Inflammatory macrophage treated with lipopolysaccharide for 4 hours (primary cell): ENCODE measurements at places on chromosomes 12 and 14.
A peak's percentile ranks its signal among the peaks of the same experiment; 100 is the strongest.

DNA sequence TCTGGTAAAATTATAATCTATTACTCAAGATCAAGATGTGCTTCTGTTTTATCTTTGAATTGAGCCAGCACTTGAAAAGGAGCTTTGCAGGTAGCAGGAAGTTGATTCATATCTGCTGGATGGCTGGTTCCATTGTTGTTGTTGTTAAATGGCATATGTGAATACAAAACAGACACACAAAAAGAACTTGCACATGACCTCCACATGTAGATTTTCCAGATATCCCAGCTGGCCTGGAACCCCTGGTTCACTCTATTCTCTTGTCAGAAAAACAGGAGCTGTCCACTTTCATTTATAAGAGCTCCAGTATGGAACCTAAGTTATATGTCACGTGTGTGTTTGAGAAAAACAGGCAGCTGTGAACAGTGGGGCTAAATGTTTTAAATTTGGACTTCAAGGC is 273.9 kb downstream of the TMEM132D start:
- no peak for DNase-seq

GRCh38 chr14:104475256-104475655 is 104.3 kb upstream of the C14orf180 start:
- DNase-seq: no peak

DNA sequence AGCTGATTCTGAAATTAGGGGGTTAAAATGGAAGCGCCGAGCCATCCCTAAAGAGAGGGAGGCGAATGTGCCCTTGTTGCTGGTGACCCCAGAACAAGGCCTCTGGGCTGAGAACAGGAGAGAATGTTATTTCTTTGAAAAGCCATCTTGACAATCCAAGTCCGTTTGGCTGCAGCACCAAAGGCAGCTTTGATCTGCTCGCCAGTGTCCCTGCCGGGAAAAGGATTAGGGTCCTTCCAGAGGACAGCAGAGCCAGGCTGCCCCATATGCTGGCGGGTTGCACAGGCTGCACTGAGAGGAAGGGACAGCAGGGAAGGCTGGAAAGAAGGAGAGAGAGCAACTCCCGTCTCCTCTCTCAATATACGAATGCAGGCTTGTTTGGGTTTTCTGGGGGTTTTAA is 141.7 kb downstream of the TMEM132C start:
- no peak for DNase-seq

DNA sequence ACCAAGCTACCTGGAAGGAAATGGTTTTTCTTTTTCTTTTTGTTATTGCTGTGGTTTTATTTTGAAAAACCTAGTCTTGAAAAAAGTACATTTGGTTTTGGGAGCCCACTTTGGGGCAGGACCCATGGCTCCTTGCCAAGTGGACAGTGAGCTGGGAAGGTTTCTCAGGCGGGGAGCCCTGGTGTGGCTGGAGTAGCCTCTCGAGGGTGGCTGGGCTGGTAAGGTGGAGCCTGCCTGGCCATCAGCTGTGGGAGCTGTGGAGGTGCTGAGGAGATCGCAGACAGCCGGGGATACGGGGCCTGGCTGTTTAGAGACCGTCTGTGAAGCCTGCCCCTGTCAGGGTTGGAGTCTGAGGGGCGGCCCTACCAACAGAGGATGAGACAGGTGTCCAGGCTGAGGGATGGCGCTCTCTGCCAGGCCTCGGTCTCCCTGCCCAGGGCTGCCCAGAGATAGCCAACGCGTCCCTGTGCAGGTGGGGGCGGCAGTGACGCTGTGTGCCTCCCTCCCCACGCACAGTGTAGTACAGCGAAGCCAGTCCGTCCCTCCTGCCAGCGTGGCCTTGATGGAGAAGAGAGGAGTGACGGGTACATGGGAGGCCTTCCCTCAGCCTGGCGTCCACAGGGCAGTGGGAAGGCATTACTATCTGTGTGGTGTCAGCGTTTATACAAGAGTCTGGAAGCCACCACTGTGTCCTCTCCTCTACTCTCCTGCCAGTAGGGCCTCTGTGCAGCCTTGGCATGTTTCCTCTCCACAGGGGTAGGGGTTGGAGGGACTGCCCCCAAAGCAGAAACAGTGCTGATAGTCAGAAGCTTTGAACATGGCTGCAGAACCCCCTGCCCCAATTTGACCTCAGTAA is 5.9 kb downstream of the RIN3 start:
- DNase-seq: no peak

DNA sequence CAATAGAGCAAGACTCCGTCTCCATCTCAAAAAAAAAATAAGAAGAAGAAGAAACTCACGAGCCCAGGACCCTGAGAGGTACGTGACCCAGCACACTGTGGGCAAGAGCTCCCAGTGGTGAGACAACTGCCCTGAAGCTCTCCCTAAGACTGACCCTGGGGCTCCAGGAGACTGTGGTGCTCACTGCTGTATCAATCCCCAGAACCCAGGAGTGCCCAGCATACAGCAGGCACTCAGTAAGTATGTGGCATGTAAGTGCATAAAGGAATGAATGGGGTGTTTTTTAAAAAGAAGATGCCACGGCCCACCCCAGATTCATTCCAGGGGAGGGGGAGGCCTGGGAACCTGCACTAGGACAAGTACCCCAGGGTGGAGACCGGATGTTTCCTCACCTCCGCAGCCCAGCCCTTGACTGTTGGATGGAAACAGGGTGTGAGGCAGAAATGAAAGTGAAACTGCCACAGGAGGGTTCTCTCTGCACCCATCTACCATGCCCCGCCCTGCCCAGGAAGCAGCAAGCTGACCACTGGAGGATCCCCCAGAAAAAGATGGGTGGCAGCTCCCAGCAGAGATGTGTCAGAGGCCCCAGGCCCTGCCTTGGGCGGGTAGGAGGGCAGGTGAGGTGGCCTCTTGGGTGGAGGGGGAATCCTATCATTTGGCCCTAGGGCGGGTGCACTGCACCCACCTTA is 12.2 kb downstream of the ITPK1 start:
- DNase-seq: peak; percentile 89

DNA sequence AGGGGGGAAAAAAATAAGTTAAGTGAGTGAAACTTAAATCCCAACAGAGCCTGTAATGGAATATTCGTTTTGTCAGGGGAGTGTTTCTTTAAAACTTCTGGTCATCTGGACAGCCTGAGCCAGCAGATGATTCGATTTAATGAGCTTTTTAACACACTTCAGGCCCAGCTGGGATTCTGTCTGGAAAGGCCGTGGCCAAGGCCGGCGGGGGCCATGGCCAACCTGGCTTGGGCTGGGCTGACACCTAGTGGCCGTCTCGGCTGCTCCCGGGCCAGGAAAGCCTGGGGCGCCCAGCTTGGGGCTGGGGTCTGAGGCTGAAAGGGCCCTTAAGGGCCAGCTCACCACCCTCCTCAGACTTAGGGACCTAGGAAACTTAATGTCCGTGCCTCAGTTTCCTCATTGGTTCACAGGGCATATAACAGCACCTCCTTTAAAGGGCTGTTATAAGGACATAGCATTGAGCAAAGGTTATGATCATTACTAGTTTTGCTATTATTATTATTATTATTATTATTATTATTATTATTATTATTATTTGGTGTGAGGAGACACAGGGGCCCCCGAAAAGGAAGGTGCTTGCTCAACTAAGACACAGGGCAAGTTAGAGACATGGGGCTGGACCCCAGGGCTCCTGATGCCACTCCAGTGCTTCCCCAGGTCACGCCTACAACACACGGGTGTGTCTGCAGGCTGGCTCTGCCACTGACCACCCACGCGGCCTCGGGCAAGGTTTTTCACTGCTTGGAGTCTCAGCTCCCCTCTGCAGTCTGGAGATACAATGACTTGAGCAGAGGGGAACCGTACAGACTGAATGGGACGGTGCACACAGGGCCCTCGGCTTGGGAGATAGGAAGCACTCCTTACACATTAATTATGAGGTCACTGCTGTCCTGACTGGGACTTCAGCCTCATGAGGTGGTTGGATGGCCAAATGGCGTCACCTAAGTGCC is 84.0 kb downstream of the SYNE3 start:
- DNase-seq: no peak

GRCh38 chr12:107948391-107948945 is 174.0 kb downstream of the ASCL4 start:
- DNase-seq: no peak

DNA sequence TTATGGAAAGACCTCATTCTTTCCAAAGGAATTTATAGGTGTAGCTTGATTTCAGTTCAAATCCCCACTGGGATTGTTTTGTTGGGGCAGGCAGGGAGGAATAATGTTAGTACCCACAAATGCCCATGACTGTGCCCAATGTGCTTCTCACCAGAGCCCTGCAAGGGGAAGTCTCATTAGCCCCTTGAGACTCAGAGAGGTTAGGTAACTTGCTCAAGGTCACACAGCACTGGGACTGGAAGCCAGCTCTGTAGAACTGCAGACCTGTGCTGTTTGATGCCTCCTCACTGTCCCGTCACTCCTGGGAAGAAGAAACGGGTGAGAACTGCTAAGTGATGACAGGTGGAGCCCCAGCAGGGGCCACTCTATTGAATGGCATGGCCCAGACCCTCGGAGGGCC is 8.9 kb downstream of the ANKRD9 start:
- DNase-seq: peak; percentile 48

GRCh38 chr12:106975993-106976658 is 10.8 kb downstream of the MTERF2 start:
- DNase-seq: no peak

- DNase-seq: peak; percentile 0
Measured at GRCh38 chr12:114355389-114356088, 50.4 kb downstream of the TBX5 start.

- DNase-seq: no peak
Measured at GRCh38 chr12:111748867-111749266, 17.9 kb upstream of the ALDH2 start.

DNA sequence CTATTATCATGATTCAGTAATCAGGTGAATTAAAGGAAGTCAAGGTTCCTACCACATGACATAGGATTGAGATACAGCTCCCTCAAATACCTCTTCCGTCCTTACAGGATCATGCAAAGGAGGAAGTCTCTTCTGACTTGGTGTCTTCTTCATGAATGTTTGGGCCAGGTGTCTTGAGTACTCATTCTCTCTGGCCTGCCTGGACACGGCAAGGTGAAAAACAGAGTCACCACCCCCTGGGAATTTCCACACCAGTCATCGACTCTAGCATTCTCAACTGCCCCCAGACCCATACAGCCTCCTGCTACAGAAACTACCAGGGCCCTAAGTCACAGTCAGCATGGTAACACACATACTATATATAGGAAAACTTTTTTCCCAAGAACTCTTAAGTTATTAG is 44.9 kb upstream of the LTBP2 start:
- DNase-seq: no peak

GRCh38 chr14:100303925-100304324 is 2.3 kb downstream of the SLC25A29 start:
- DNase-seq: no peak

GRCh38 chr14:23110579-23111365 is 6.0 kb upstream of the CIROP start:
- DNase-seq: no peak

DNA sequence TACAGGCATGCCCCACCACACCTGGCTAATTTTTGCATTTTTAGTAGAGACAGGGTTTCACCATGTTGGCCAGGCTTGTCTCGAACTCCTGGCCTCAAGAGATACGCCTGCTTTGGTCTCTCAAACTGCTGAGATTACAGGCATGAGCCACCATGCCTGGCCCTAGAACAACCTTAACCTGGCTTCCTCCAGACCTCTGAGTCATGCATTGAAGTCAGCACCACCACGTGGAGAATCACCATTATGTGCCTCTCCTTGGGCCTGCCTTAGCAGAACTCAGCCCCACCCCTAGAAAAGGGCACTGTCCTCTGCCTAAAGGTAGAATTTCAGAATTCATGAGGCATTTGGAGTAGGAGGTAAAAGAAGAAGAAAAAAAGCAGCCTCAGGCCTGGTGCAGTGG is 49.0 kb downstream of the LIMA1 start:
- no peak for DNase-seq

DNA sequence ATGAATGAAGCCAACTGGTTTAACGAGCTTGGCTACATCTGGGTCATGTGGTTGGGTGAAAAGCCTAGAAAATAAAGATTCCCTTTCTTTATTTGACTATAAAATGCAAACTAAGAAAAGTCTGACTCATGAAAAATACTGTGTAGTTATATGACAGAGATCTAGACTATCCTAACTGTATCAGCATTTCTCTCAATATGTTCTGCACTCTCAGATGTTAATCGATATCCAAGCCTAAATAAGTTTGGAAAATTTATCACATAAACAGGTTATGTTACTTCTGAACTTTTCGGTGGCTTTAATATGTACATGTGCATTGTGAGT is 133.1 kb downstream of the DAAM1 start:
- DNase-seq: no peak

GRCh38 chr12:82461393-82461792 is 103.1 kb downstream of the METTL25 start:
- DNase-seq: no peak

- DNase-seq: no peak
Measured at GRCh38 chr12:359091-359490, 30.0 kb downstream of the KDM5A start.

GRCh38 chr12:51784688-51785087 is 63.8 kb downstream of the FIGNL2 start:
- no peak for DNase-seq

GRCh38 chr12:89946518-89947135 is 238.0 kb upstream of the ATP2B1 start:
- no peak for DNase-seq

DNA sequence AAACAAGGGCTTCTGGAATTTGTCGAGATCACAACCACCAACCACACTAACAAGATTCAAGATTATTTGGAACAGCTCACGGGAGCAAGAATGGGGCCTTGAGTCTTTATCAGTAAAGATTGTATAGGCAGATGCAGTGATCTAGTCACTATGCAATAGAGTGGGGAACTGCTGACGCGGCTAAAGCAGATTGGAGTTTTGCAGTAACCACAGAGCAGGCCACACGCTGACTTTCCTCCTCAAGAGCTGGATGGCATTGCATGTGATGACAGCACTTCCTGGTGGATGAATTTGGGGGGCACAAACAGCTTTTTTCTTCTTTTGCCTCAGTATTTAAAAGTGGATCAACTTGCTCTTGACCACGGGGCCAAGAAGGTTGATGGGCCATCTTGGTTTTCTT is 46.0 kb downstream of the KCNK13 start:
- no peak for DNase-seq

DNA sequence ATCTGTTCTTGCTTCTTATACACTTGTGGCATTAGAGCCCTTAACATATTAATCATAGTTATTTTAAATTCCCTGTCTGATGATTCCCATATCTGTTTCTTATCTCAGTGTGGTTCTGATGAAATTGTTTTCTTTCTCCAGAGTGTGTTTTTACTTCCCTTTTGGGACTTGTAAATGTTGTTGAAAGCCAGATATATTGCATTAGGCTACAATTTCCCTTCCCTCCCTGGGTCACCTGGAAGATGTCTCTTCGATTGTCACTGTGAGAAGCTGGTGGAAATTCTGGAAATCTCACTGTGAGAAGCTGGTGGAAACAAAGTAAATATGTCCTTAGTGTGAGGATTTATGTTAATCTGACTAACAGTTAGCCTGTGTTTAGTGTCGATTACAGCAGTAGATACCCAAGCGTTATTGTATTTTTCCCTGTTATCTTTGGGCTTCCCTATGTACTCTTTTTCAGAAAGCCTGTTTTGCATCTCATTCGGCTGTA is 717.3 kb downstream of the TRHDE start:
- DNase-seq: no peak

- no peak for DNase-seq
Measured at GRCh38 chr12:46825591-46826414, at the start of gene SLC38A4. Gene SLC38A4, minus strand, starts transcription at chr12:46825997. Its CDS starts 32,926 bp downstream, at chr12:46793071.
